ENCODE measurements at places on chromosomes 6 and 20.

- no peak for DNase-seq
Observed at GRCh38 chr20:10040070-10040975, 5.5 kb downstream of the ANKEF1 start.

- no peak for DNase-seq
Observed at GRCh38 chr6:3211681-3212080, 15.8 kb downstream of the TUBB2B start.

DNA sequence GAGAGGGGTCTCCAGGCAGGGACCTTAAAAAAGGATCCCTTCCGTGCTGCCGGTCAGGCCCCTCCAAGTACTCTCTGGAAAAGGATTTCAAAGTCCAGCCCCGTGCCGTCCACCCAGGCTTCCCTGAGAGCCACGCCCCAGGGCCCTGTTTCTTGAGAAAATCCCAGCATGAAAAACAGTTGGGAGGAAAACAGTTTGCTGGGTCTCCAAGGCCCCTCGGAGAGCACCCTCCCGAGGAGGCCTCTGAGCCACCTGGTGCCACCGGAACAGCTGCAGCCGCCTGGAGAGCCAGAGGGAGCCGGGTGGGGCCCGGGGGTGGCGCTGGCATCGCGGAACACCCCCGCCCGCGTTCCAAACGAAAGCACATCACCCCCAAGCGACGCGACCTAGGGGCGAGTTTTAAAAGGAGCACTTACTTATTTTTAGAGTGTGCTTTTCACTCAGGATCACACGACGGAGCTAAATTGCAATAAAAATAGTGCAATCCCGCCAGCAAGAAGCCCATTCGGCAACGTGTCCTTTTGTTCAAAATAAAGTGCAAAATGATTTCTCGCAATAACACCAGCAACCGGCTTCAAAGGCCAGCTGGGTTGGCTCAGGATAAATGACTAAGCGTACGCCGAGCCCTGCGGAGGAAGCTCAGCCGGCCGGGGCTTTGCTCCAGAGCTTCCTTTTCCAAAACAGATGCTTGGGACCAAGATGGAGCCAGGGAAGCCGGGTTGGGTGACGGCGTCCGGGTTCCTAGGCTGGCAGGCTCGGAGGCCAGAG is 64.2 kb downstream of the YTHDF1 start:
- DNase-seq = no peak

- DNase-seq = no peak
Observed at GRCh38 chr6:11609324-11610071, 71.9 kb downstream of the TMEM170B start.

- no peak for DNase-seq
Observed at GRCh38 chr20:35206802-35207201, 19.7 kb upstream of the MMP24 start.

GRCh38 chr6:104928141-104928540 is 28.8 kb upstream of the LIN28B start:
- no peak for DNase-seq

Measured in stimulated activated CD8-positive, alpha-beta memory T cell treated with anti-CD3 and anti-CD28 coated beads, Interleukin-2, amount 100 ng/mL, for 1 hour (primary cell).